Hindlimb muscle (tissue), 1 donor: ENCODE measurements at places on chromosomes 6 and 20.
A peak's percentile ranks its signal among the peaks of the same experiment; 100 is the strongest.

- peak; percentile 73 for DNase-seq
Observed at GRCh38 chr20:22805219-22805618, 220.8 kb upstream of the FOXA2 start.

DNA sequence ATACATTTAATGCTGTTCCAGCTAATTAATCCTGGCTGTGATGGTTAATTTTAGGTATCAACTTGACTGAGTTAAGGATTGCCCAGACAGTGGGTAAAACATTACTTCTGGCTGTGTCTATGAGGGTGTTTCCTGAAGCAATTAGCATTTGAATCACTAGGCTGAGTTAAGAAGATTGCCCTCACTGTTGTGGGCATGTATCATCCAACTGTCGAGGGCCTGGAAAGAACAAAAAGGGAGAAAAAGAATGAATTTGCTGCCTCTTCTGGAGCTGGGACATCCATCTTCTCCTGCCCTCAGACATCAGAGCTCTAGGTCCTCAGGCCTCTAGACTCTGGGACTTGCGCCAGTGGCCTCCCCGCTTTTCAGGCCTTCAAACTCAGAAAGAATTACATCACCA, 34.3 kb downstream of the SDHAF4 start:
- no peak for DNase-seq

GRCh38 chr6:158018041-158018771, 36.5 kb downstream of the SYNJ2 start:
- DNase-seq, result peak; percentile 63

- DNase-seq, result no peak
Observed at GRCh38 chr6:83258517-83258916, 65.4 kb downstream of the RWDD2A start.

DNA sequence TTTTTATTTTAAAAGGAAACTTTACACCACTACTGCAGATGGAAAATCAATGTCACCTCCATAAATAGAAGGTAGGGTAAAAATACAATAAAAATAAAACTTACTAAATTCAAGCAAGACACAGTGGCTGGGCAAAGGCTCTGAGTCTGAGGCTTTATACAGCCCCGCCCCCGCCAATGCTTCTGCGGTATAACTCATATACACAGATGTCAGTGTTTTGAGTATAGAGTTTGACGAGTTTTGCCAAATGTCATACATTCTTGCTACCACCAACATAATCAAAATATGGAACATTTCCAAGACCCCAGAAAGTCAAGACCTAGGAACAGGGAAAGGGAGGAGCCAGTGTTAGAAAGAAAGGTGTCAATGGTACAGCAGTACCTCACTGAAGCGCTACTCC, 12.8 kb downstream of the NFATC2 start:
- no peak for DNase-seq

- no peak for DNase-seq
Observed at GRCh38 chr20:1513801-1514200, 22.6 kb upstream of the SIRPB2 start.

GRCh38 chr6:113882336-113883022, 25.3 kb downstream of the MARCKS start:
- DNase-seq, result no peak

- DNase-seq, result no peak
Observed at GRCh38 chr6:56742122-56742791, 99.6 kb upstream of the DST start.

- peak; percentile 66 for DNase-seq
Observed at GRCh38 chr6:88982720-88983119, 19.3 kb upstream of the RNGTT start.

- DNase-seq, result no peak
Observed at GRCh38 chr6:31495580-31495979, 2.4 kb upstream of the MICB start.

DNA sequence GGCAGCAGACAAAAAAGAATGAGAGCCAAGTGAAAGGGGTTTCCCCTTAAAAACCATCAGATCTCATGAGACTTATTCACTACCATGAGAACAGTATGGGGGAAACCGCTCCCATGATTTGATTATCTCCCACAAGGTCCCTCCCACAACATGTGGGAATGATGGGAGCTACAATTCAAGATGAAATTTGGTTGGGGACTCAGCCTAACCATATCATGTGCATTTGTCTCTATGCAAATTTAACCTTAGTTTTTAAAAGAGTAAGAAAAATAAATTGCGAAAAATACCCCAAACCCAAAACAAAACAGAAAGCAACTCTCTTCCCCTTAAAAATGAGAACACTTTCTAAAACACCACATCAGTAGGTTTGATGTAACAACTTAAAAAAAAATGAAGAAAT, 22.6 kb upstream of the GPR6 start:
- DNase-seq, result no peak

GRCh38 chr20:25271486-25272222, 23.8 kb downstream of the PYGB start:
- DNase-seq, result no peak

DNA sequence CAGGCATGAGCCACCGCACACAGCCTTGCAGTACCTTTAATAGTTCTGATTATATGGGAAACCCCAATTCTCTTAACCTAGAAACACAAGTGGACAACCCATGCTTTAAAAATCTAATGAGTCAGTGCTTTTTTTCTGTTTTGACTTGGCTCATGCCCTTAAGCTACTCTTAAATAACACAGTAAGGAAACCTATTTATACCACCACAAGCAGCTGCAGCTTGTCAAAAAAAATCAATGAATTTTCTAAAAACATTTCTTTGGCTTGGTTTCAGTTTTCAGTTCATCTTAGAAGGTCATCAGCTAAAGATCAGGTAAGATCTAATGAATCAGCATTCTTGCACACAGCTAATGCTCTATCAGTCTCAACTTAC, 124.1 kb upstream of the DST start:
- no peak for DNase-seq

GRCh38 chr6:138572167-138572875, 73.0 kb upstream of the NHSL1 start:
- DNase-seq, result peak; percentile 80

- DNase-seq, result no peak
Observed at GRCh38 chr20:51322164-51322707, 220.3 kb downstream of the NFATC2 start.

- DNase-seq, result no peak
Observed at GRCh38 chr6:80148220-80148619, 41.7 kb downstream of the BCKDHB start.

DNA sequence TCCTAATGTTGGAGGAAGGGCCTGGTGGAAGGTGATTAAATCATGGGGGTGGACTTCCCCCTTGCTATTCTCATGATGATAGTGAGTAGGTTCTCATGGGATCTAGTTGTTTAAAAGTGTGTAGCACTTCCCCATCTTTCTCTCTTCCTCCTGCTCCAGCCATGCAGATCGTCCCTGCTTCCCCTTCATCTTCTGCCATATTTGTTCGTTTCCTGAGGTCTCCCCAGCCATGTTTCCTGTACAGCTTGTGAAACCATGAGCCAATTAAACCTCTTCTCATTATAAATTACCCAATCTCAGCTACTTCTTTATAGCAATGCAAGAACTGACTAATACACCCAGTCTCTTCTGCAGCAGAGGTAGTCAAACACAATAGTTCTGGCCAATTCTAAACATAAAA, 5.4 kb downstream of the EPM2A start:
- DNase-seq, result no peak

DNA sequence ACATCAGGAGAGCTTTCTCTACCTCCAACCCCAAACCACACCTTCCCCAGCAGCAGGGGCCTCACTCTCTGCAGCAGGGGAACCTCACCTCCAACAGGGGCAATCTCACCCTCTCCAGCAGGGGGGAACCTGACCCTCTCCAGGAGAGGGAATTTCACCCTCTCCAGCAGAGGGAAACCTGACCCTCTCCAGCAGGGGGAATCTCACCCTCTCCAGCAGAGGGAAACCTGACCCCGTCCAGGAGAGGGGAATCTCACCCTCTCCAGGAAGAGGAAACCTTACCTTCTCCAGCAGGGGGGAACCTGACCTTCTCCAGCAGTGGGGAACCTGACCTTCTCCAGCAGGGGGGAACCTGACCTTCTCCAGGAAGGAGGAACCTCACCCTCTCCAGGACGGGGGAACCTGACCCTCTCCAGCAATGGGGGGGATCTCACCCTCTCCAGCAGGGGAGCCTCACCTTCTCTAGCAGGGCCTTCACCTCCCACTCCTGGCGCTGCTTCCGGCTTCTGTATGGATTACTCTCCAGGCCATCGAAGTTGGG, 3.1 kb downstream of the B3GALT4 start:
- no peak for DNase-seq

- DNase-seq, result no peak
Observed at GRCh38 chr20:58619864-58620431, 31.1 kb upstream of the STX16 start.

DNA sequence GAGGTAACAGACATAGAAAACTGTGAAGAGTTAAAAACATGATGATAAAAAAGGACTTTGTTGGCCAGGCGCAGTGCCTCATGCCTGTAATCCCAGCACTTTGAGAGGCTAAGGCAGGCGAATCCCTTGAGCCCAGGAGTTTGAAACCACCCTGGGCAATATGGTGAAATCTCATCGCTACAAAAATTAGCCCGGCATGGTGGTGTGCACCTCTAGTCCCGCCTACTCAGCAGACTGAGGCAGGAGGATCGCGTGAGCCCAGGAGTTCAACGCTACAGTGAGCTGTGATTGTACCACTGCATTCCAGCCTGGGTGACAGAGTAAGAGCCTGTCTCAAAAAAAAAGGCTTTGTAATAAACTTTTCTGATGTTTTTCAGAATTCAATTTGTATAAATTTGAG, 60.1 kb downstream of the GFOD1 start:
- no peak for DNase-seq

- no peak for DNase-seq
Observed at GRCh38 chr6:170093658-170094596, 197.0 kb downstream of the DLL1 start.

GRCh38 chr6:56450882-56451739, 191.6 kb downstream of the DST start:
- peak; percentile 23 for DNase-seq

DNA sequence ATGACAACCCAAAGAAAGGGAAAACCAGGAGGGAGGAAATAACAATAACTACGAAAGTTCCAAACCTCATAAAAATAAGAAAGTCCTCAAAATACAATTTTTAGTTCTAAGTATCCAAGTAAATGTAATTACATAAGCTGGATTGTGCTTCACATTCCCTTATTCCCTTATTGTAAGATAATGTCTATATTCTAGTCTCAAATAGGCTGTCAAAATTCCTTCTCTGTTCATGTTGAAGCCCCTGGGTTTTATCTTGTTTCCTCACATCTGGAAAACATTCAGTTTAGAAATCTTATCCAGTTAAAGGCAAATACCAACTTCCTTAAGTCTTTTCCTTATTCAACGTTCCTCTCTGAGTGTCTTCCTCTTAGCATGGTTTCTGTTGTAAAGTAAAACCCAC, 282.3 kb downstream of the CD109 start:
- DNase-seq, result no peak

- peak; percentile 15 for DNase-seq
Observed at GRCh38 chr20:14959506-14960475, 622.4 kb upstream of the FLRT3 start.

DNA sequence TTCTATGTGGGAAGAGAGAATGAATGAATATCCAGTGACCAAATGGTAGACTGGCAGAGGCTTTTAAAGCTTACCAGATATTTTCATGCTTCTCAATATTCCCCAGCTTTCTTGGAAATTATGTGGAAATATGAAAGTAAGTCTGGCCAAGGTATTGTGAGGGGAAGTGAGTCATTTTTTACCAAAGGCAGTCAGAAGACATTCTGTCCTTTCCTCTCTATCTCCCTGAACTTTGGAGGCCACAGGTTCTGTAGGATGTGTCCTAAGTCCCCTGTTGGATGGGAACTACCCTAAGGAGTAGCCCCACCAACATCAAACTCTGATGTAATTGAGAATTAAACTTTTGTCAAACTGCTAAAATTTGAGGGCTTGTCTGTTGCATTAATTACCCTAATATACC, 593.8 kb upstream of the NRSN1 start:
- DNase-seq, result no peak

GRCh38 chr20:9444921-9445320, 69.5 kb upstream of the LAMP5 start:
- no peak for DNase-seq

DNA sequence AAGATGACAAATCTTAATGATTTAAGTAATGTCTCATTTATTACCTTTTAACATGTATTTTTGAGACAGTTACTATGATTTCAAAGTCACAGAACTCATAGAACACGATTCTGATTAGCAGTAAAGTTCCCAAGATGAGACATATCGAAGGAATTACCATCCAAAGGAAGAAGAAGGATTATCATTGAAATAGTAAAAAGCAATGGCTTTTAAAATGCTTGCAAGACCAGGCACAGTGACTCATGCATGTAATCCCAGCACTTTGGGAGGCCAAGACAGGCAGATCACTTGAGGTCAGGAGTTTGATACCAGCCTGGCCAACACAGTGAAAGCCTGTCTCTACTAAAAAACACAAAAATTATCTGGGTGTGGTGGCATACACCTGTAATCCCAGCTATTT, 219.2 kb downstream of the KHDC1L start:
- no peak for DNase-seq

GRCh38 chr6:125984311-125984710, 2.0 kb upstream of the TRMT11 start:
- DNase-seq, result no peak

- DNase-seq, result peak; percentile 57
Observed at GRCh38 chr6:116268589-116269293, 11.0 kb downstream of the TSPYL1 start.

DNA sequence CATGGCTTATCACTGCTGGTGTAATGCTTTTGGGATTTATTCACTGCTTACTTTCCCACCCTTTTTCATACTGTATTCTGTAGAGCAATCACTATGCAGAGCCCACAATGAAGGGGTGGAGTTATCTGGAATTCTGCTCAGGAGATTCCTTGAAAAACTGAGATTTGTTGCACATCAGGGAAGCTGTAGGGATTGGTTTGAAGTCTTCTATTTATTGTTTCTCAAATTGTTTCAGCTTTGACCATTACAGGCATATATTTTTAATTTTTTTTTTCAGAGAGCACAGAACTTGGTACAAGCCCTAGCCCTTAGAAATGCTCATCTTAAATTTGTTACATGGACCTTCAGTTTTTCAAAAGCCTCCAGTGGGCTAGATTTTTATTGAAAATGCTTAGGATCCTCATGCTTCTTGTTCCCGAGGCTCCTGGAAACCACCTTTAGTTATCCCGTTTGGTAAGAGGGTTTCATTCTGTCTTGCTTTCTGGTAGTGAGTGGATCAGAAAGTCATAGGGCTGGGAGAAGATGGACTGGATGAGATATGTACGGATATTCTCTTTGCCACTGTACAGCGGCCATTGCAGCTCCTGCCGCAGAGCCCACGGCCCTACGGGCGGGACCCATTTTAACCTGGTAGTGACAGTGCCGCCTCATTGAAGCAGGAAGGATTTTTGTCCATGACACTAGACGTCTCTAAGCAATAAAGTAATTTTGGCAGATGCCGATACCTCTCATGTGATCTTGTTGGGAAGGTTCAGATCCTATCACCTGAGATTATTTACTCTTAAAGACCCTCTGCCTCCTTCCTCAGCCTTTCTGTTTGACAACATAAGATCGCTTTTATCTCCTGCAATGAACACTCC, 45.3 kb upstream of the ZNF184 start:
- DNase-seq, result no peak
